ENCODE measurements at places on chromosomes 7 and 10.
A peak's percentile ranks its signal among the peaks of the same experiment; 100 is the strongest.

DNA sequence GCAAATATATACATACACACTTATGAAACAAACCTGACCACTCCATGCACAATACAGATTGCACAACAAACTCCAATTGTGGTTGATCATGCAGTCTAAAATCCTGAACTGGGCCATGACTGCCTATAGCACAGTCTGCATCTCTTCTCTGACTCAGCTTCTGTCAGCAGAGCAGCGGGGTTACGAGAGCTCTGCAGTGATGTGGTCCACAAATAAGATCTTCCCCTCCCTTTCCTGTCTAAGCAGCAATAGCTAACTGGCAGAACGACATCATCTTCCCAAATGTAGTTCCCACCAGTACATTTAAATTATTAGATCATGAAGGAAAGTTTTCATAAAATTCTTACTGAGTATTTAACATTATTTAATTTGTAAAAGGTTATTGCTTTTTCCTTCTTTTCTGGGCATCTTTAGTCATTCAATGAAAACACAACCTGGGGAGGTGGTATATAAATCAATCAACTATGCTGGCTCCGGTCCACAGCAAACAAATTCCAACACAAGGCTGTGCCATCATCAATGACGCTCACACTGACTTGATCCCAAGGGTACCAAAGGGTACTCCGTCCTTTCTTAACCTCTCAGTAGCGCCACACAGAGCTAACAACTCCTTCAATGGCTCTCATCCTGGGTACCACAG is 17.1 kb downstream of the ARHGAP21 start:
- peak; percentile 94 for DNase-seq

DNA sequence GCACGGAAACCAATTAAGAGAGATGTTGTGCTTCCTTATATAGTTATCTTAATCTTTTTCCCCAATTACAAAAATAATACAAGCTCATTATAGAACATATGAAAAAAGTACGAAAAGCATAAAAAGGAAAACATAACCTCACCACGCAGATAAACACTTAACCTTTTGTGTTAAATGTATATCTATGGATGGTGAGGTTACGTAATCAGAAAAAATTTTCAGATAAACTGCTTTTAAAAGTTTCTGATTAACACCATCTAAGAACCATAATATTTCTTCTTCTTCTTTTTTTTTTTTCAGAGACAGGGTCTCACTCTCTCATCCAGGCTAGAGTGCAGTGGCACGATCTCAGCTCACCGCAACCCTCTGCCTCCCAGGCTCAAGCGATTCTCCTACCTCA is 49.2 kb upstream of the SPOCK2 start:
- DNase-seq, result no peak

DNA sequence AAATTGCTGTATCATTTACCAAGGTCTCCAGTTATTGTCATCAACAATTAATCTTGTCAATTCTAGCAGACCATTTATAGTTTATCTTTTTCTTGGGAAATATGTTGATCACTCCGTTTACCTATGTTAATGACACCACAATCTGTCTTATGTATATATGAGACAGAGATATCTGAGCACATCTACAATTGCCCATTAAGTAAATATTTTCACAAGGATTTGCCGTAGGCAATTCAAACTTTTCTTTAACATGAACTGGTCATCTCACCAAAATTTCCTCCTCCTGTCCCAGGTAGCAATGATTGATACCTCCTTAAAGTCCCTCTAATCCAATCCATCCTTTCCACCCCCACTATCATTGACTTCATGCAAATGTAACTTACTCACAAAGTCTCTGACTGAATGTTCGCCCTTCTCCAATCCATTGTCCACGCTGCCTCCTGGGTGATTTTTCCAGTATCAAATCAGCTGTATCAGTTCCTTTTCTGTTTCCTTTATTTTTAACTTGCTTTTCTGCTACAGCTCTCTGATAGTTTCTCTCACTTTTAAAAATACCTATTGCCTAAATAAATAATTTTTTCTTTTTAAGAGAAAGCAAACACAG is 138.3 kb downstream of the GNAT3 start:
- DNase-seq, result no peak

DNA sequence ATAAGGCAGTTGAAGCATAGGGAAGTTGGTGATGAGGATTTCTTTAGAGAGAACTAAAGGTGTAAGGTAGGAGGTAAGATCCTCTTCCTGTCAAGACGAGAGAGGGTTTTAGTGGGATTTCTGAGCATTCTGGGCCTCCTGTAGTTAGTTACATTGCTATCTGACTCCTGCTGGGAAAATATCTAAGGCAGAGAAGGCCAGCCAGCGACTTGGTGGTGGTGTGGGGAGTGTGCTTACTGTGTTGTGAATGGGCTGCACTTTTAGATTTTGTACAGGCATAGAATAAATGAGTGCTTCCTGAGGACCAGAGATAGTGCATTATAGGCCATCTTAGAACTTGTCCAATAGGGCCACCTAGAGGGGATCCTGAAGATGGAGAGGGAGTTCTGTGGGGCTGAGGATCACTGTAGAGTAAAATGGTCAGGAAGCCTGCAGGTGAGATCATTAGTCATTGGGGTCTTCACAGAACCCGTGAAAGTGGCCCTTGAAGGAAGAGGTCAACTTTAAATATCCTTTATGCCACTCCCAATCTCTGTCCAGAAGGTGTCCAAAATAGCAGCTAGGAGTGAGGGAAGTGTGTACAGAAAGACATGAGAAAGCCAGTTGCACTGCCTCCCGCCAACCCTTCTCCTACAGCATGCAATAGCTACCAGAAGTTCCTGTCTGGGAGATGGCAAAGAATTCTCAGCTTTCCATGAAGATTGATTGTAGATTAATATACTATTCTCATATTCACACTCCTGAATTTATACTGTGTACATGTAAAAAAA is 266.6 kb downstream of the POLR1F start:
- peak; percentile 80 for DNase-seq

DNA sequence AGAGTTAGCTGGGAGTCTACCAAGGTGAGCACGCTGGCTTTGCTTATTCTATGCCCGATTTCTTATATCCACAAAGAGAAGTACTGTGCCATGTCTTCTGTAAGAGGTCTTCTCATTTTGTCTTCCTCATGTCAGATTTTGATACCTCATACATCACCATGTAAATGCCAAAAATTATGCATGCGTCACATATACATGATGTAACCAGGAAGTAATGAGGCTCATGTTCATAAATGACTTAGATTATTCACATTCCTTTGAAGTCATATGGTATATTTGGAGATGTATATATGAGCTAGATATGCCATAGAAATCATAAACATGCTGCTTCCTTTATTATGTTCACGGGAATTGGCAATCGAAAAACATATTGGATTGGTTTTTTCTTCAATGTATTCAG is 97.7 kb upstream of the CELF2 start:
- no peak for DNase-seq
